ENCODE measurements at places on chromosomes 2 and 18. TPM values are rescaled to one million over a fixed set of nuclear protein-coding genes. Genes with fewer than 3 reads are reported as not detected.

Gene SMPD4
- 67.1 TPM for total RNA-seq

Gene TDRD15
- total RNA-seq = 0.10 TPM

Gene LOXHD1
- total RNA-seq = not detected

Gene TCF23
- not detected for total RNA-seq

Gene UGT1A10
- total RNA-seq = not detected

Gene FZD7
- 63.1 TPM for total RNA-seq

Gene C2orf15
- total RNA-seq = not detected

Gene SP5
- not detected for total RNA-seq

Data from chondrocyte (in vitro differentiated cells).